ENCODE measurements at places on chromosomes 1 and 21.

DNA sequence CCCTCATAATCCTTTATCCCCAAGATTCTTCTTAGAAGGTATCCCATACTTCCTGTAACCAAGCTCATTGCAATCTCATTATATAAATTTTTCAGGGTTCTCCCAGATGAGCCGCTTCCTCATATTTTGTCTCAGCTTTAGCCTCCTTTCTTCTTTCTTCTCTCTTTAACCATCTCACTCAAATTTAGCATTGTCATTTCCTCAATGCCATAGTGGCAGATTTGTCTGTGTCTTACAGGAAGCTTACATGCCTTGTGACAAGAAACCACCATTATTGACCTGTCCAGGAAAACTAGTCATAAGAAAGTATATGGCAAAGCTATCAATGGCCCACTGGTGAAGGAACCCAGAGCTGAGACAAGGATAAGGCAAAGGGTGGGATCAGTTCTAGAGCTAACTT lies 6.0 kb upstream of the FCRL2 start:
- DNase-seq: no peak

GRCh38 chr1:174761335-174761734 lies 238.4 kb upstream of the CACYBP start:
- DNase-seq: no peak

DNA sequence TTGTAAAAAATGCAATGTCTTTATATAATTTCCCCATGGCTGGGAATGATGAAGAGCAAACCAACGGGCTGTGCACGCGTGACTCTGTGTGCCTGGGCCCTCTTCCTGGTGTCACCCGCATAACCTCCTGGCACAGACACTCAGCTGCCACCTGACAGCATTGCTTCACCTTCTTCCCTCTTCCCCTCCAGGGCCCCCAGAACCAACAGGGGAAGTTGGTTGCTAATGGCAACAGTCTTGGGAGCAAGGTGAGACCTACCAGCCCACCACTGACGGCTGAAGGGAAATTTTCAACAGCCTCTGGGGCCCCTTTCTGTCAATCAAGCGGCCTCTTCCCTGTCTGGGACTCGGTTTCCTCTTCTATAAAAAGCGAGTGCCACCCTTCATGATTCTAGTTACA lies 33.2 kb downstream of the SSBP3 start:
- DNase-seq: no peak

GRCh38 chr1:199073166-199073565 lies 434.3 kb downstream of the PTPRC start:
- DNase-seq: no peak

DNA sequence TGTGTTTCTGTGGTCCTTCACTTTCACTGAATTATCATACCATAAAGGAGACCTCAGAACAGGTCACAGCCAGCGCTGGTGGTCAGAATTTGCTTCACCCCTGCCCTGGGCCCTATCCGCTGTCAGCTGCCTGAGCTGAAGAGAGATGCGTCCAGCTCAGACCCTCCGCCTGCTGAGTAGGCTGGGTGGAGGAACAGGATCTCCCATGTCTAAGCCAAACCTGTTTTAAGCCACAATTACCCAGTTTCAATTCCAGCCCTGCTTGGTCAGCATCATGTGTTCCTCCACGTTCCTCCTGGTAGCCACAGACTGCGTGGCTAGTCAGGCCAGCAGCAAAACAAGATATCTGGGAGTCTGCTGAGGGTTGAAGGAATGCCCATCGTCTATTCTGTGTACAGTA lies 13.5 kb upstream of the BGLAP start:
- no peak for DNase-seq

- no peak for DNase-seq
These were observed 12.0 kb downstream of the HMGB4 start for GRCh38 chr1:33875862-33876261.

DNA sequence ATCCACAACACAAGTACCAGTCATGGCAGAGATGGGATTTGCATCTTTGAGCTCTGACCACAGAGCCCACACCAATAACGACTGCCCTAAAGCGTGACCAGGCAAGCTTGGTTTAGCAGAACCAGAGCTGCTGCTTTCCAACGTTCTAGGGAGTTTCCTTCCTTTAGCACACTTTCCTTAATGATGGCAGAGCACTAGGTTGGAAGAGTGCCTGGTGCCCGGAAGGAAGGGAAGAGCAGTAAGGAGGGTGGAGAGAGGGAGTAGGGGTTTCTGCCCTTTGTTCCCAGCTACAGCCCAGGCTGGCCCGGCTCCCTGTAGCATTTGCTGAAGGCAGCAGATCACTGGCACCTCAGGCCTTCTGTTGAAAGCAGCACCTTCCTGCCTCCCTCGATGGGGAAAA lies 6.1 kb upstream of the EVA1C start:
- no peak for DNase-seq

DNA sequence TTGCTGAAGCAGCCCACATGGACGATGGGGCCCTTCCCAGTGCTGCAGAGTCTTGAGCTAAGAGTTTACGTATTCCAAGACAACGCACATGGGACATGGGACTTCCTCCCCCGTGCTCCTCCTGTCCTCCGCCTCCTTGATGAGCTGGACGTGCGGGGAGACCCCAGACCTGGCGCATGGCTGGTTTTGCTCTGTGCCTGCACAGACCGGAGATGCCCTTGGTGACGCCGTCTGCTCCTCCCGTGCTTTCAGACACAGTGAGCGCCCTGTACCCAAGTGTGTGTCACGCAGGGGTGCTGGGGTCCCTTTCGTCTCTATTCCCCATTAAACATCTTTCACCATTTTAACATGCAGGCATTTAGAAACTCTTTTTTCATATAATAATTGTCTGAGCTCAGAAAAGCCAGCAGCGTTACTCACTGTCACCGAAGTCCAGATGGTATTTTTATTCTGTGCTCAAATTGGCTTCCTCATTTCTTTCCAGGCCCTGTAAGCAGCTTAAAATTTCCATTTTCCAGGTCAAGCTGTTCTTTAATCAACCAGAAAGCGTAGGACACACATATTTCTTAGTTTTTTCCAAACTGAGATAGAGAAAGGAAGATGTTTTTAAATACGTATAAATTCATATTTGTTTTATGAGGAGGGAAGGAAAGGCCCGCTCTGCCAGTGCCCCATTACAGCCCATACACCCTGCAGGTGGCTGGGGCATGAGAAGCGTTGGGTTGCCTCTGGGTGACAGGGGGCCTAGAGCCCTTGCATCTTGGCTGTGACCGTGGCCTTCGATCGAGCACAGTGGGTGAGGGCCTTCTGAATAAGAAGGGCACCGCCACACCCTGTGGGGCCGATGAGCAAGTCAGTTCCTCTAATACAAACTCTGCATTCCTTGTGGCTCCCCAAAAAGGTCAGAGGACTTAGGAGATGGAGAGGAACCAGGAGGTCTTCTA lies 17.9 kb upstream of the ZBTB21 start:
- DNase-seq: no peak
